H1 (cell line): ENCODE measurements at places on chromosomes 12 and 14.

- DNase-seq, result no peak
- no peak overlapping the region for H3K4me3 ChIP-seq
- H3K27ac ChIP-seq, result no peak overlapping the region
- H3K27me3 ChIP-seq, result no peaks in the 10 kb centered on the region
- H3K4me1 ChIP-seq, result no peaks in the 10 kb centered on the region
- H3K36me3 ChIP-seq, result peaks cover 24% of the 10 kb centered on the region
Measured at GRCh38 chr14:54425068-54425467, 16.1 kb downstream of the CNIH1 start.

- H3K27me3 ChIP-seq, result peaks cover 2% of the 10 kb centered on the region; the same call in 1 of the 2 replicates
- no peaks in the 10 kb centered on the region for H3K36me3 ChIP-seq
- H3K4me1 ChIP-seq, result no peaks in the 10 kb centered on the region; the same call in 1 of the 2 replicates
- DNase-seq, result no peak
- peak overlapping the region; percentile 79 for H3K4me3 ChIP-seq
- H3K27ac ChIP-seq, result no peak overlapping the region
Measured at GRCh38 chr14:63852271-63852816, 460 bp upstream of the SYNE2 start.

GRCh38 chr14:91204657-91205056 lies 39.8 kb downstream of the GPR68 start:
- no peak for DNase-seq
- H3K4me1 ChIP-seq, result no peaks in the 10 kb centered on the region
- H3K27me3 ChIP-seq, result no peaks in the 10 kb centered on the region
- peaks cover 27% of the 10 kb centered on the region for H3K36me3 ChIP-seq
- no peak overlapping the region for H3K4me3 ChIP-seq
- no peak overlapping the region for H3K27ac ChIP-seq

GRCh38 chr14:32073537-32074189 lies 3.4 kb upstream of the ARHGAP5 start:
- H3K27ac ChIP-seq, result no peak overlapping the region
- DNase-seq, result no peak
- H3K27me3 ChIP-seq, result no peaks in the 10 kb centered on the region

- no peak overlapping the region for H3K4me3 ChIP-seq
- no peaks in the 10 kb centered on the region for H3K4me1 ChIP-seq
- peaks cover 1% of the 10 kb centered on the region for H3K27me3 ChIP-seq
- H3K27ac ChIP-seq, result no peak overlapping the region
- peaks cover 16% of the 10 kb centered on the region for H3K36me3 ChIP-seq
Measured at GRCh38 chr14:76174982-76175381, 23.3 kb downstream of the GPATCH2L start.

DNA sequence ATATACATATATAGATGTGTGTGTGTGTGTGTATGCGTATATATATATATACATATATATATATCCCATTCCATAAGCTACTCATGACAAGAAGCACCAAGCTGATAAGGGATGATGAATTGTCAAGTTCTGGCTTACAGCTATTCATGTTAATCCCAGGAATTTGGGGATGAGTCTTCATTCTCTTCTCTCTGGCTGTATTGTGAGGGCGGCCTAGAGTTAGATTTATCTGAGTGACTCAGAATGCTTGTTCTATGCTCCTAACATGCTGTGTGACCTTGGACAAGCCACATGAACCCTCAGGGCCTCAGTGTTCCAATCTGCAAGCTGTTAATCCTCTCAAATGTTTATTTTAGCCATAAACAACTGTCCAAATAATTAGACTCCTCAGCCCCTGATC lies 749.0 kb downstream of the MED13L start:
- no peak for DNase-seq
- no peak overlapping the region for H3K4me3 ChIP-seq
- H3K4me1 ChIP-seq, result no peaks in the 10 kb centered on the region

GRCh38 chr14:104314251-104314941 lies 176.0 kb downstream of the KIF26A start:
- H3K4me1 ChIP-seq, result no peaks in the 10 kb centered on the region
- H3K36me3 ChIP-seq, result no peaks in the 10 kb centered on the region
- H3K27me3 ChIP-seq, result no peaks in the 10 kb centered on the region
- no peak overlapping the region for H3K27ac ChIP-seq
- DNase-seq, result no peak
